ENCODE measurements at places on chromosomes 2 and 18. TPM values are rescaled to one million over a fixed set of nuclear protein-coding genes. Genes with fewer than 3 reads are reported as not detected.

The VIL1 gene
- total RNA-seq: 0.27 TPM

The TXNDC9 gene
- total RNA-seq: 33.2 TPM

The LRRC30 gene
- total RNA-seq: not detected

The POTEI gene
- total RNA-seq: not detected

The REG3A gene
- not detected for total RNA-seq

The RNF181 gene
- 122 TPM for total RNA-seq

The MYO3B gene
- total RNA-seq: 0.78 TPM

The BOK gene
- total RNA-seq: 0.07 TPM

The PRKAG3 gene
- not detected for total RNA-seq

The LIMS2 gene
- total RNA-seq: 13.9 TPM

The TRABD2A gene
- 66.6 TPM for total RNA-seq

The RAPH1 gene
- total RNA-seq: 2.4 TPM

The KIF3C gene
- total RNA-seq: 5.6 TPM

The KIF5C gene
- 18.3 TPM for total RNA-seq

The GKN1 gene
- not detected for total RNA-seq

The FSHR gene
- not detected for total RNA-seq

The PLCD4 gene
- 0.64 TPM for total RNA-seq

The ABCG8 gene
- not detected for total RNA-seq

The ZNF512 gene
- total RNA-seq: 39.1 TPM

The TSHZ1 gene
- total RNA-seq: 14.9 TPM

The EFR3B gene
- total RNA-seq: 0.07 TPM

The DTNA gene
- 0.24 TPM for total RNA-seq

The CDH19 gene
- total RNA-seq: not detected

The FAM98A gene
- total RNA-seq: 38.2 TPM

The ASPRV1 gene
- 1.1 TPM for total RNA-seq

The SEMA4F gene
- total RNA-seq: 3.1 TPM

The SS18 gene
- 77.5 TPM for total RNA-seq

The CPS1 gene
- 0.34 TPM for total RNA-seq

The FKBP7 gene
- 1.1 TPM for total RNA-seq

The C2orf81 gene
- 3.5 TPM for total RNA-seq

The ACADL gene
- total RNA-seq: not detected

The TUBA3E gene
- total RNA-seq: not detected

The MREG gene
- 7.9 TPM for total RNA-seq

The CAVIN2 gene
- total RNA-seq: not detected

The DSG1 gene
- not detected for total RNA-seq

The PID1 gene
- total RNA-seq: not detected

The SLC38A11 gene
- not detected for total RNA-seq

The DNAH6 gene
- total RNA-seq: 0.39 TPM

The WDR54 gene
- 60.2 TPM for total RNA-seq

The GGCX gene
- total RNA-seq: 23.9 TPM

The REG3G gene
- not detected for total RNA-seq

The HOXD1 gene
- not detected for total RNA-seq

The CHAC2 gene
- 13.0 TPM for total RNA-seq

The ZAP70 gene
- 346 TPM for total RNA-seq

The RAPGEF4 gene
- 1.0 TPM for total RNA-seq

The PROKR1 gene
- total RNA-seq: 0.05 TPM

The GCG gene
- not detected for total RNA-seq

Measured in T-helper 1 cell treated with Interleukin-12 subunit alpha and Interleukin-12 subunit beta and Interleukin-4 antibody, amounts not matched to agents 30 ng/mL and 1 ng/mL, for 36 hours (primary cell).